ENCODE measurements at places on chromosomes 6 and 20.
A peak's percentile ranks its signal among the peaks of the same experiment; 100 is the strongest.

- no peak for DNase-seq
Measured at GRCh38 chr20:36613974-36614373, 8.4 kb downstream of the RAB5IF start.

GRCh38 chr6:42028234-42029061 is 21.9 kb upstream of the TAF8 start:
- DNase-seq, result peak; percentile 45

GRCh38 chr20:38812709-38813573 is 7.4 kb downstream of the PPP1R16B start:
- DNase-seq, result no peak

DNA sequence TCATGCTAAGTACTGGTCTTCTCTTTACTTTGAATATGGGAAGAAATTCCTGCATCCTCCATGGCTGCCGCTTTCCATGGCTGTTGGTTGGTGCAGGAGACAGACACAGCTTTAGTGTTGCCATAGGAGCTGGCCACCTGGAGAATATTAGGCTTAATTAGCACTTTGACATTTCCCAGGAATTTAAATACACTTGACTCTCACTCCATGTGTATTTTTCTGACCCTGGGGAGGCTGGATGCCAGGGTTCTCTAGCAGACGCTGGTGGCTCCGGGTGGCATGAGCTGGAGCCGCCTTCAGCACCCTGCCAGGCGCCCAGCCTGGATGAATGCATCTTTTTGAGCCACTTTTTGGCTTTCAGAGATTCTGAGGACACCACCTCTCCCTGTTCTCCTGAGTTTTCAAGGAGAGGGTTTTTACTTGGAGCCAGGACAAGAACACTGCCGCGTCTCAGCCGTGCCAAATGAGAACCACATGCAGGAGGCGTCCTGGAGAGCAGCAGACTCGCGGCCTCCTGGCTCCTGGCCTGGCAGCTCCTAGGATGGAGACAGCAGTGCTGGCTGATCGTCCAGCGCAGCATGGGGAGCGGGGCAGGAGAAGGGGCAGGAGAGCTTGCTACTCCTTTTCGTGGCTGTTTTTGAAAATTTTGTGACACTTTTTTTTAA is 258.8 kb downstream of the SMOC2 start:
- DNase-seq, result no peak

DNA sequence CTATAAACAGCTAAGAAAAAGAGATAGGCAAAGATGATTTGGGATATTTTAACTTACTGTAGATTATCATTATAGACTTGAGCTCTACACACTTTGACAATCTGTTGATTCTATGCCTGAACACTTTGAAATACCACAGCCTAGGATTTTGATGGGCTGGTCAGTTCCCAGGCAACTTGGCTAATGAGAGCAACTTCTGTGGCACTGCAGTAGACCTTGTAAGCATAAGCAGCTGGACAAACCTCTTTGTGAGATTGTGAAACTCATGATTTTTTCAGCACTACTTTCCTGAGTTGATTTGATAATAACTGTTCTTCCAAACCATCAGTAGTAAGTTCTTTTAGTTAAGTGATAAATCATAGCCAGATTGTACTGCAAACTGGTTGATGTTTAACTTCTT is 27.1 kb upstream of the ELOVL5 start:
- no peak for DNase-seq

DNA sequence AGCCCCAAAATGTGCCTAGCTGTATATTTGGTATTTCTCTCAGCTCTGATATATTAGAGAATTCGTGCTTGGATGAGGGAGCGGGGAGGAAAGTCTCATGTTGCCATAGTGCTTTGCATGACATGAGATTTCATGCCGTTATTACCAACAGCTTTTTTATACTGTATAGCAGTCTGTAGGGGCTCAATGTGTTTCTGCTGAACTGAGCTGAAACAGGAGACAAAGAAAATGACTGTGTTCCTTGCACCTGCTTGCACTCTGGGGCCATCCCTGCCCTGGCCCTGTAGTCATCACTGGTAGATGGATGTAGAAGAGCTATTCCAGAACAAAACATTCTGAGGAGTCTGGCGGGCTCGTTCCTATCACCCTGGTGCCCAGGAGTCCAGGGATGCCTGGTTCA is 128.0 kb upstream of the SASH1 start:
- no peak for DNase-seq

GRCh38 chr6:100001915-100002388 is 7.9 kb upstream of the MCHR2 start:
- peak; percentile 33 for DNase-seq

- no peak for DNase-seq
Measured at GRCh38 chr6:111721753-111722154, 116.1 kb upstream of the TRAF3IP2 start.

- DNase-seq, result peak; percentile 20
Measured at GRCh38 chr6:2765896-2766766, 938 bp downstream of the WRNIP1 start.

- no peak for DNase-seq
Measured at GRCh38 chr20:34172926-34173325, 60.9 kb upstream of the EIF2S2 start.

GRCh38 chr20:48724891-48725554 is 102.8 kb downstream of the PREX1 start:
- no peak for DNase-seq

GRCh38 chr6:46509981-46510510 is 18.8 kb upstream of the RCAN2 start:
- no peak for DNase-seq

GRCh38 chr6:99979953-99980352 is 14.1 kb downstream of the MCHR2 start:
- no peak for DNase-seq

GRCh38 chr6:110410511-110410910 is 4.9 kb downstream of the DDO start:
- no peak for DNase-seq

DNA sequence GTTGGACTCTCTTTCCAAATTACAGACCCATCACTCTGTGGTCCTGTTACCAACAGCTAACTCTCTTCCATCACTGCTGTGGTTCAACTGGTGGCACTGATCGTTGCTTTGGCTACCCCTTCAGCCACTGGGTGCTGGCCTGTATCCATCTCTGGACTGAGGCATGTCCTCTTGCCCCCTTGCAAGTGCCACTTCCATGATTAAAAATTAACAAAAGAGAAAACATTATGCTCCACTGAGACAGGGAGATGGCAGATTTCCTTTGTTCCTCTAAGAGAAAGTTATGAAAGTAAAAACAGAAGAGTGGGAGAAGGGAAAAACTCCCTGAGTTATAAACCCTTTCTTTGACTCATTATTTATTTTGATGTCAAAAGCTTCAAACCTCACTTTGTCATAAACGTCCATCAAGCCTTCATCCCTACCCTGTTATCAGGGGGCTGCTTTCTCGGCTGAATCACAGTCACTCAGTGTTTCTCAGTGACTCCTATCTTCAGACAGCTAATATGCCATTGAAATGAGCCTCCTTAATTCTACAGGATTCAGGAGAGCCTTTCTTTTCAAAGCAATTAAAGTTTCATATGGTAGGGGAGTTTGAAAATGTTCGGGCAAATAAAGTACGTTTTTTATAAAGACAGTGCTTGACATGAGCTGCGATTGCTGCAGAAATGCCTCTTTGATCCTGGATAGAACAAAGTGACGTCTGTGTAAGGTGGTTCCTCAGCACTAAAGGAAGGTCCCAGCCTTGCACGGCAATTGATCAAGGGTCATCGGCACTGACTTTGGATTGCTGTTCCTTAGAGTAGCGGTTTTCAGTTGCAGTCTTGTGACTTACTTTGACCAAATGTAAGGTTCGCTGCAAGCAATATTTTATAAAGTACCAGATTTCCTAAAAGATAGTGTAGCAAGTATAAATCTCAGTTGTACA is 49.9 kb upstream of the PBOV1 start:
- no peak for DNase-seq

GRCh38 chr6:141467881-141468280 is 664.8 kb upstream of the GJE1 start:
- peak; percentile 41 for DNase-seq

DNA sequence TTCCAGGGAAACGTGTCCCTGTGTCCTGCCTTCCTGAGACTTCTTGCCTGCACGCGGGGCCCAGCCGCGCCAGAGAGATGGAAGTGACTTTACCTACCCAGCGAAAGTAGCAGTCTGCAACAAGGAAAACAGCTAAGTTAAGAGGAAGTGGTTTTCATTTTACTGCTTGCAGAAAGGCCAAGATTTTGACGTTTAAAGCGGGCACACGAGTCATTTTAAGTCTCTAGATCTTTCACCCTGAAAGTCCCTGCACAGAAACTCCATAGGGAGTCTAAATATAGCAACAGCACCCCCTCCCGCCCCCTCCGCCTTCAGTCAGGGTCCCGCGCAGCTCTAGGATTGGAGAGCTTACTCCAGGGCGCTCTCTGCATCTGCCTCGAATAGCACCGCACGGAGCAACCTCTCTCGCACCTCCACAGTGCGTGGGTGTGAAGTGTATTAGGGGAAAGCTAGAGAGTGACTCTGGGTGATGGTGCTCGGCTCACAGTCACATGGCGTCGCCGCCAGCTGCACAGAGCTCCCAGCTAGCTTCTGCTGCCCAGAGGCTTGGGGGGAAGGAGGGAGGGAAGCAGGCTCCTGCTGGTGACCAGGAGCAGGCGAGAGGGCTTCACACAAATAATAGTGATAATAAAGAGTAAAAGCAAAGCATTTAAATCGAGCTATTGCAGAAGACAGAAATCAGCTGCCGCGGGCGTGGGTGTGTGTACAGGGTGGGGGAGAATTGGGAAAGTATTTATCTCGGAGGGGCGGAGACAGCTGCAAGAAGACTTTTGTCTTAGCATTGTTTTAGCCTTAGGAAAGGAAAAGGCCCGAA is 1.8 kb upstream of the KCNQ5 start:
- DNase-seq, result no peak

GRCh38 chr6:42901538-42901957 is 14.3 kb upstream of the PTCRA start:
- DNase-seq, result peak; percentile 64

GRCh38 chr20:37534401-37535157 is 6.9 kb upstream of the BLCAP start:
- peak; percentile 63 for DNase-seq

- DNase-seq, result no peak
Measured at GRCh38 chr20:45887346-45887715, at the start of gene SPATA25. TSS of gene SPATA25 (minus strand) at chr20:45887622. CDS start at chr20:45887590, 32 bp downstream.

- DNase-seq, result no peak
Measured at GRCh38 chr6:17226786-17227233, 54.4 kb upstream of the RBM24 start.

DNA sequence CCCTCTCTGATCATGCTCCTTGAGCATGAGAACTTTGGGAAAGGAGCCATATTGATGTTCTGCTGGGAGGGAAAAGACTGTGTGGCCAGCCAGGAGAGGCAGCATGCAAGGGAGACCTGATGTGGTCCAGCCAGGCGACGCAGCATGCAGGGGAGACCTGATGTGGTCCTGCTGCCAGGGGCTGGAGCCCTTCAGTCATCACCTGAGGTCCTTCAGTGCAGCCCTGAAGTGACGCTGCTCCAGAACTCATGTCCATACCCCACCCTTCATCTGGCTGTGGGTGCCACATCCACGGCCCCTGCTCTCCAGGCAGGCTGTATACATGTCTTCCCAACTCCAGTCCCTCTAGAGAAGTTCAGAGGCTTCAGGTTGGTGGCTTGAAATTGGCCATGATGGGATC is 134.4 kb downstream of the ERMARD start:
- DNase-seq, result no peak

- no peak for DNase-seq
Measured at GRCh38 chr20:24462460-24463010, 6.9 kb upstream of the SYNDIG1 start.

- DNase-seq, result no peak
Measured at GRCh38 chr6:129853996-129854711, 7.0 kb downstream of the TMEM244 start.

DNA sequence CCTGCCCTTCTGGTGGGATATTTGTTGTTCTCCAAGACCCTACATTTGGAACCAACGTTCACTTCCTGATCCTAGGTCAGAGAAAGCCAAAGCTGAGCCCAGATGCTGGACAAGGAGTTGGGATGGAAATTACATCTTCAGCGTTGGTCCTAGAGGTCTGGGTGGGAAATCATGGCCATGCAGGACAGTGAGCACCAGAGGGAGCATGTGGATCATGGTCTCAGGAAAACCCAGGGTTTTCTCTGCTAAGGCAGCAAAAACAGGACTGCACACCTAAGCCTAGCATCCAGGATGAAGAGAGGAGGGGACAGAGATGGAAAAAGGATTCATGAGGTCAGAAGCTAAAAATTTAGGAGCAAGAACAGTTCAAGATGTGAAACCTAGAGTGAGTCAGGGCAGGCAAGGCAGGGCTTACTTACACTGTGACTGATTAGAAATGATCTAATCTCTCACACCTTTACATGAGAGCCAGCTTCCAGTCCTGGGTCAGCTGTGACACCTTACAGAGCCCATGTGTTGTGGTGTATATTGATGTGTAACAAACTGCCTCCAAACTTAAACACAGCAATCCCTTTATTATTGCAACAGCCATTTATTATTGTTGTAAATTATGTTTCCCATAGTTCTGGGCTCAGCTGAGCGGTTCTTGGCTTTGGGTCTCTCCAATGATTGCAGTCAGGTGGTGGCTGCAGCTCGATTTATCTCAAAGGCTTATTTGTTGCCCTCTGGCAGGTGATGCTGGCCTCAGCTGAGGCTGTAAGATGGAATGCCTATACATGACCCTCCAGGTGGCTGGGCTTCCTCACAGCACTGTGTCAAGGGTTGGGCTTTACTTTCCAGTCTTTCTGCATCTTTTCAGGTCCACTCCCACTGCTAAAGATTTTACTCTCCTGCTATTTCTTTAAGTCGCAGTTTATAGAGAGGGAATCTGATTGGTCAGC is 6.5 kb downstream of the C20orf202 start:
- no peak for DNase-seq

- no peak for DNase-seq
Measured at GRCh38 chr20:34084227-34084923, 27.7 kb downstream of the EIF2S2 start.

GRCh38 chr6:31446481-31446880 is 43.1 kb downstream of the MICA start:
- no peak for DNase-seq

- no peak for DNase-seq
Measured at GRCh38 chr6:147000545-147001488, 203.4 kb upstream of the STXBP5 start.

- DNase-seq, result no peak
Measured at GRCh38 chr6:38320843-38321242, 318.9 kb downstream of the BTBD9 start.

DNA sequence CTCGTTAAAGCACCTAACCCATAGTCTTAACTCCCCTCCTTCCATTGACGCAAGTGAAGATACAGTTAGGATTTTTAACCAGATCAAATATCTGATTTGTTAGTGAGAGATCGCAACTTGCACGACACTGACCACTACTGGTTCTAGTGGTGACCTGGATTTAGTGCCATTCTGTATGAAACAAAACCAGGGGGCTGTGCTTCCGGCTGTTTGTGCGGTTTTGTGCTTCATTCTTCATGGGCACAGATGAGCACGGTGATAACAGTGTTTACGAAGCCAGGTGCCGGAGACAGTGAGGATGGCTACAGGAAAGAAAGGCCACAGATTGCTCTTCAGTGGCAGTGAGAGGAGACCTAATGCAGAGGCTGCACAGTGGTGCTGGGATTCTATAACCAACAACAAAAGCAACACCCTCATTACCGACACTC is 75.5 kb downstream of the NOL4L start:
- no peak for DNase-seq

All from RCC 7860 (cell line).